ENCODE measurements at places on chromosomes 7 and 10.

- no peak for DNase-seq
Measured at GRCh38 chr7:30838008-30838407, 66.8 kb downstream of the MINDY4 start.

DNA sequence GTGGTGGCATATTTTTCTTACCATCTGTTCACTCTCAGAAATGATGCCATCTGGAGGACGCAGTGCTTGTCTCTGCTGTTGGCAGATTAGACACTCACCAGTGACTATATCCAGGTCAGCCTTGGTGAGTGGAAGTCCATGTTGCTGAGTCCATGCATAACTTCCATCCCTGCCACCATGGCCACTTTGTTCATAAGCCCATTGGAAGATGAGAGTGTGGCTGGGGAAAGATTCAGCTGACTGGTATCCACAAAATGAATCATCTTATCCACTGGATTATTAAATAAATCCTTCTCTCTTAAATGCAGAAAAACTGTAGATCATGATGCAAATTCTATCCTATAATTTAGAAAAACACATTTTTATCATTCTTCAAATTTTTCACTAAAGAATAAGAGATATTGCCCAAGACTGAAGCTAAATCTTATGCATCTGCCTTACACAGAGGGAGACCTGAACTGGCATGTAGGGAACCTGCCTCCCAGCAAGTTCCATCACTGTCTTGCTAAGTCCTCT lies 726.9 kb downstream of the TNS3 start:
- no peak for DNase-seq

- no peak for DNase-seq
Measured at GRCh38 chr7:55486192-55486590, 86.1 kb downstream of the VOPP1 start.

GRCh38 chr7:44498230-44498954 lies 7.9 kb upstream of the NUDCD3 start:
- no peak for DNase-seq

GRCh38 chr10:12791728-12792127 lies 209.8 kb downstream of the CCDC3 start:
- no peak for DNase-seq

- DNase-seq, result no peak
Measured at GRCh38 chr10:79179164-79179956, 110.6 kb downstream of the ZMIZ1 start.

GRCh38 chr7:56449762-56450161 lies 333.5 kb upstream of the NUPR2 start:
- no peak for DNase-seq

- DNase-seq, result no peak
Measured at GRCh38 chr10:26486304-26486703, 48.2 kb downstream of the APBB1IP start.

- no peak for DNase-seq
Measured at GRCh38 chr10:43249151-43249961, 17.5 kb downstream of the RASGEF1A start.
